ENCODE measurements at places on chromosomes 6 and 20.

DNA sequence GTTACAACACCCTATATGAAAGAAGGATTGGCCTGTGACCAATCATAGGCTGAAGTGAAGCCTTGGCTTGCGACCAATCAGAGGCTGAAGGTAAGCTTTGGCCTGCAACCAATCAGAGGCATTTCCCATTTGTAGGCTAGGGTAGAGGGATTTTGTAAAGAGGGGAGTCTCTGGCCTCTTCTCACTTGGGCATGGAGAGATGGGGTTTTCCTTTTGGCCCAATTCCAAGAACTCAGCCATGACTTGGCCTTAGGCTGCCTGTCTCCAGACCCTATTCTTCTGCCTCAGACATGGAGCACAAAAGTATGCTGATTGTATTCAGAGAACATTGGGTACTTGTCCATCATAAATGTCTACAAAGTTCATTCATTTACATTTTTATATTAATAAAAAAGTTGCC, 308.3 kb downstream of the UTRN start:
- no peak for DNase-seq

GRCh38 chr6:19324376-19324775, 512.8 kb upstream of the ID4 start:
- no peak for DNase-seq

GRCh38 chr6:33824461-33825154, 20.8 kb upstream of the MLN start:
- peak; percentile 50 for DNase-seq

DNA sequence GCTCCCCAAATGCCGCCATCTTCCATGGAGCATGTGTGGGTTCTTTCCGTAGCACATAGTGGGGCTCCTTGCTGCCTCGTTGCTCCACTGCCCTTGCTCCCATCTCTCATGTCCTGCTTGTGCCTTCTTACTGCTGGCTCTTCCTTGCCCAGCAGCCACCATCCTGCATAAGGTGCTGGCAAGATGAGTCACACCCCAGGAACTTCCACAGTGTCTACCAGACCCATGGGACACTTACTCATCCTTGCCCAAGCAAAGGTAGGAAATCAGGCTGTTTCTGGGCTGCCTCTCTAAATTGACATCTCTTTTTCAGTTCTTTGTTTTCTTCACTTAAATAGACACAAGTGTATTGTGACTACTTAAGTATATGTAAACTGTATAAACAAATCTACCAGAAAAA, 39.4 kb upstream of the RGS17 start:
- DNase-seq = peak; percentile 87

DNA sequence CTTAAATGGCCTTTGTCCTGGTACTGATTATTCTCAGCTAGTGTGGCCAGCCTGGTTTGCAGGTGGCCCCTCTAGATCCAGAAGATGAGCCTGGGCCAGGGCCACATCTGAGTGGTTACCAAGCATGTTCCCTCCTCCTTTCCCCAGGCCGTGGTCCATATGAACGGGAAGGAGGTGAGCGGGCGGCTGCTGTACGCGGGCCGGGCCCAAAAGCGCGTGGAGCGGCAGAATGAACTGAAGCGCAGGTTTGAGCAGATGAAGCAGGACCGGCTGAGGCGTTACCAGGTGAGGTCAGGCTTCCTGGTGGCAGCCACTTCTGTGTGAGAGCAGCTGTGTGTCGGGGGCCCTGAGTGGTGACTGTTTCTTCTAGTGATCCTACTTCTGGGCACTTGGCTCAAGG, 11.6 kb downstream of the PABPC1L start:
- no peak for DNase-seq

DNA sequence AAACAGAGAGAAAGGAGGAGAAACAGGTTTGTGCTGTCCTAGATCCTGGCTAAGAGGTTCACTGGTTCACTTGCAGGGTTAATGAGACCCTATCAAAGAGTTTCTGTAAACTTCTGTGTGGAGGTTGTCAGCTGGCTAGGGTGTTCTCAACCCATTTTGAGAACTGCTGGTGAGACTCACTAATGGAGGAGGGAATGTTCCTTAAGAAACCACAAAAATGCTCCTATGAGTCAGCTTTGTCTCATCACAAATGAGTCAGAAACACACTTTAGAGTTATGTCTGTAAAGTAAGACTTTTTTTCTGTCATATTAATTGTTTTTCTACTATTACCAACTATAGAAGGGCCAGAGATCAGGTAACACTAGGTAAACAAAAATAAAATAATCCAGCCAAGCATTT, 884.4 kb downstream of the PHF3 start:
- peak; percentile 98 for DNase-seq

GRCh38 chr20:17633221-17633849, 48.7 kb downstream of the RRBP1 start:
- DNase-seq = no peak

DNA sequence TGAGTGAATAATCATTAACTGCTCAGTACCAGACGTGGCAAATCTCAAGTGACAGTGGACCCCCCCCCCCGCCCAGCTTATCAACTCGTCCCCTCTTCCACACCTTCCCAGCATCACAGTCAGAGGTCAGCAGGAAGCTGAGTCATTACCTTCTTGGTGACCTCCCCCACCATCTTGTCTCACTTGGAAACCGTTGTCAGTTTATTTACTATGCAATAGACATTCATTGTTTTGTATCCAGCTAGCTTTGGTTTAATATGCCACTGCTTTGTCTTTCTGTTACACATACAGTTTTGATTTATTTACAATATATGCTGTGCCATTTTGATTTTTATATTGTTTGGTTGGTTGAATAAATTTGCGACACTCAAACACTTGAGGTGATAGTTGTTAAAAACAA, 158.1 kb downstream of the QKI start:
- DNase-seq = peak; percentile 20
